Activated T-cell treated with anti-CD3 and anti-CD28 coated beads for 48 hours (primary cell): ENCODE measurements at places on chromosomes 1 and 21.
A peak's percentile ranks its signal among the peaks of the same experiment; 100 is the strongest.

DNA sequence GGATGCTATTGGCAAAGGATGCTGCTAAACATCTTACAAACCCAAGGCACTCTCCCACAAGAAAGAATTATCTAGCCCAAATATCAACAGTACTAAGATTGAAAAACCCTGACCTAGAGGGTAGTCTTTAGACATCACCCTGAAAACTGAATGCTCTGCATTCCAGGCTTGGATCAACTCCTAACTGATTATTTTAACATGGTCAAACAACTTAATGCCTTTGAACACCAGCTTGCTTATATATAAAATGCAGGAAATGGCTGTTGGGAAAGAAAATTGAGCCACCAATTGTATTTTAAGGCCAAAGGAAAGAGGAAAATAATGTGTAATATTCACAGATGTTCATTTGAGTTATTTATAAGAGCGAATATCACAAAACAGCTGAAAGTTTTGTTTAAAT is 72.2 kb upstream of the C1orf87 start:
- DNase-seq = no peak

GRCh38 chr21:36423771-36424433 is 38.7 kb downstream of the CHAF1B start:
- no peak for DNase-seq

GRCh38 chr1:11535761-11536572 is 57.0 kb downstream of the DISP3 start:
- no peak for DNase-seq

DNA sequence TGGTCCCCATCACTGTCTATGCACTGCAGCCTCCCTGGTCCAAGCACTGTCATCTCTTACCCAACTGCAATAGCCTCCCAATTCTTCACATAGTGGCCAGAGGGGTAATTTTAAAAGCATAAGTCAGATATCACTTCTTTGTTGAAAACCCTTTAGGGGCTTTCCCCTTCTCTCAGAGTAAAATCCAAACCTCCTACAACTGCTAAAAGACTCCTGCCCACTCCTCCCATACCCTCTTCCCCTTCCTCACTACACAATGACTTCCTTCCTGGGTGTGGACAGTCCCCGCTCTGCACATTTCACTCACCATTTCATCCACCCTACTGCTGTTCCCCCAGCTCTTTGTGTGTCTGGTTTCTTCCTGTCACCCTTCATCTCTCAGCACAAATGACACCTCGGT is 8.3 kb downstream of the MCOLN2 start:
- no peak for DNase-seq

DNA sequence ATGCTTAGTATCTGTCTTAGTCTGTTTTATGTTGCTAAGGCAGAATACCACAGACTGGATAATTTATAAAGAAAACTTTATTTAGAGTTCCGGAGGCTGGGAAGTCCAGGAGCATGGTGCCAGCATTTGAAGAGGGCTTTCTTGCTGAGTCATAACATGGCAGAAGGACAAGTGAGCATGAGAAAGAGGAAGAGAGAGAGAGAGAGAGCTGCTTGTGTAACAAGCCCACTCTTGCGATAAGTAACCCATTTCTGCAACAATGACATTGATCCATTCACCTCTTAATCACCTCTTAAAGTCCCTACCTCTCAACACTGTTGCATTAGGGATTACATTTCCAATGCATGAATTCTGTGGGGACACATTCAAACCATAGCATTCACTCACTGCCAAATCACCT is 11.7 kb upstream of the MYOCOS start:
- DNase-seq = no peak

GRCh38 chr1:90925928-90926869 is 95.6 kb downstream of the ZNF644 start:
- no peak for DNase-seq

- DNase-seq = no peak
Observed at GRCh38 chr21:29258626-29259338, 39.9 kb upstream of the BACH1 start.

DNA sequence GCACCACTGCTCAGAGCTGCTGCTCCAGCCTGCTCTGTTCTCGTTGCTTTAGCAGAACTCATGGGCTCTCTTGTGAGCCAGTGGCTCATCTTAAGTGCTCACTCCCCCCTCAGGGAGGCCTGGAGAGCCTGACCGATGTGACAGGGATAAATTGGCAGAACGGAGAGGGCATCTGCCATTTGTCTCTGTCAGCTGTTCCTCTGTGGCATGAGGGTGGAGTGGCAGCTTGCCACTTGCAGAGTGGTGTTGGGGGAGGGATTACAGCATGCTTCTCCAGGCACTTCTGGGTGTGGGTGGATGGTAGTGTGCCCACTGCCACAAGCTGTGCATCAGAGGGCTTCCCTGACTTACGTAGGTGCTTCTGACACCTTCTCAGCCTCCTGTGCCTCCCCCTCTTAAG is 229.5 kb downstream of the PAPPA2 start:
- DNase-seq = no peak

- DNase-seq = no peak
Observed at GRCh38 chr1:196295766-196296165, 312.5 kb downstream of the KCNT2 start.

DNA sequence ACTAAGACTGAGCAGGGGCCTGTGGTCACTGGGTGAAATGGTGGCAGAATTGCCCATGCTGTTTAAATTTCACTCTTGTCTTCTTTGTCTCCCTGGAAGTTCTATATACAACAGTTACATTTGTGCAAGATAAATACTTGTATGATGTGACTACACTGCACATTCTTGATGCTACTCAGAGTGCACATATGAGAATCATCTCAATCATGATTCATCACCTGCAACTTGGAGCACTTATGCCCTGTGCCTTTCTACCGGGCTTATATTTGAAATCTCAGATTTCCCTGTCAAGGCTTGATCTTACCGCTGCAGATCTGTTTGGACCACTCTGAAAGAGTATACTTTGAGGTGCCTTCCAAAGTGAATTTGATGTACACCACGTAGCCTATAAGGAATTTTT is 10.6 kb downstream of the PGM1 start:
- no peak for DNase-seq

DNA sequence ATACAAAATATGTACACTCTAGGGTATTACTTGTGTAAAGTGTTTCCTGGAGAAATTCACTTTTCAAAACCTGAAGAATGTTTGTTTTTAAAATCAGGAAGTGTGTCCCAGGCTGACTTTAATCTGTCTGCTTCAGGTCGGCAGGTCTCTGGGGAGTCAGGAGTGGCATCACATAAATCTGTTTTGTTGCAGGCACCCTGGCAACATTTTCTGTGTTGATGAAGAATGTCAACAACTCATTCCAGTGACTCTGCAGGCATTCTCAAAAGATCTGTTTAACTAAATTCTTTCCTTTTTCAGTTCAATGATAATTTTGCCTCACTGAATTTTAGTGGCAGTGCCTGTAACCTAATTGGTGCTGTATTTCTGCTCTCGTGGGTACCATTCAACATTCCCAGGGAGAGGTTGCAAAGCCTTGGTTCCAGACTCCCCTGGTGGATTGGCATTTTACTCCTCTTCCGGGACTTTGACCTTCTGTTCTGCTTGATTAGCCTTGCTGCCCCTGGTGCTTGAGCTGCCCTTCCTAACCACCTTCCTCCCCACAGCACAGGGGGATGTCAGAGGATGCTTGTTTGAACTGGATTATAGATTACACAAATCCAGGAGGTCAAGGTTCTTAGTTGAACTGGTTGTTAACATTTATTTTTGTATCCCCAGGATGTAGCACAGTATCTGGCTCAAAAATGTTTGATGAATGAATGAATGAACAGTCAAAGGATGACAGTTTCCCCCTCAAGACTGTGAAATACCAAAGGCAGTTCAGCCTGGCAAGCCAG is 55.4 kb upstream of the LPGAT1 start:
- no peak for DNase-seq

- no peak for DNase-seq
Observed at GRCh38 chr1:82762829-82763532, 962.2 kb downstream of the ADGRL2 start.

DNA sequence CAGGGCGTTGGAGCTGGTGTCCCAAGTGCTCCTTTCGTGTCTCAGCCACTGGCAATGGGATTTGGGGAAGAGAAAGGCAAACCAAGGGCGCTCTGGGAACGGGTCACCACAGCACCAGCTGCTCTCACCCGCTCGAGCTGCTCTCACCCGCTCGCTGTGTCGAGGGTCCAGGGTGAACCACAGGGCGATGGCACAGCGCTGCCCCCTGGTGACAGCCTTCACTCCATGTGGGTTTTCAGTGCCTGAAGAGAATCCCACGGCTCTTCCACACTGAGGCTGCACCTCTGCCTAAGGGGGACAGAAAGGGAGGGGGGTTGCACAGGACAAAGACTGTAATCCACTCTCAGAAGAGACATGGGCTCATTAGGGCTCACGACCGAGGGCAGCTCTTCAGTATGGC is 7.1 kb upstream of the CLDN19 start:
- DNase-seq = peak; percentile 13

- no peak for DNase-seq
Observed at GRCh38 chr1:117685936-117686806, 80.3 kb downstream of the TENT5C start.

GRCh38 chr1:7760245-7760644 is 10.9 kb upstream of the VAMP3 start:
- DNase-seq = no peak

- no peak for DNase-seq
Observed at GRCh38 chr1:8711151-8711550, 106.3 kb downstream of the RERE start.

DNA sequence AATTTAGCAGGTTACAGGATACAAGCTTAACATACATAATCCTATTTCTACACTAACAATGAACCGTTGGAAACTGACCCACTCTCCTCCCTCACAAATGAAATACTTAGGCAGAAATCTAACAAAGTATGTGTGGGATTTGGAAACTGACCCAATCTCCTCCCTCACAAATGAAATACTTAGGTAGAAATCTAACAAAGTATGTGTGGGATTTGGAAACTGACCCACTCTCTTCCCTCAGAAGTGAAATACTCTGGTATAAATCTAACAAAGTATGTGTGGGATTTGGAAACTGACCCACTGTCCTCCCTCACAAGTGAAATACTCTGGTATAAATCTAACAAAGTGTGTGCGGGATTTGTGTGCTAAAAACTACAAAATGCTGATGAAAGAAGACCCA is 60.3 kb downstream of the TRAF5 start:
- no peak for DNase-seq

DNA sequence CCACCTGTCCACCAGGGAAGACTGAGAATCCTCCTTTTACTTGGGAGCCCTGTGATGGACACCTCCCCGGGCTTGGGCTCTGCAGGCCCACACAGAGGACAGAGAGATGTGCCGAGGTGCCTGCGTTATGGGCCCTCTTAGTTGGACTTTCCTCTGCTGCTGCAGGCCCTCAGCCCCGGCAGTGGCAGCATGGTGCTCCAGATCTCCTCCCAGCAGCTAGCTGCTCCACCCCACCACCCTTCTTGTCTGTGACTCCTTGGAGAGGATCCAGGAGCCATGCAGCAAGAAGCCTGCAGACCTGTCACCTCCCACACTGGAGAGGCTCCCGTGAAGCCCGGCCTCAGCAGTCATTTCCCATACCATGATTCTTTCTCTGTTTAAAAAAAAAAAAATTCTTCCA is 27.4 kb downstream of the PHGDH start:
- DNase-seq = no peak

- DNase-seq = no peak
Observed at GRCh38 chr1:209405183-209405814, 178.2 kb upstream of the CAMK1G start.

- no peak for DNase-seq
Observed at GRCh38 chr1:12649971-12650421, 6.1 kb downstream of the AADACL4 start.

DNA sequence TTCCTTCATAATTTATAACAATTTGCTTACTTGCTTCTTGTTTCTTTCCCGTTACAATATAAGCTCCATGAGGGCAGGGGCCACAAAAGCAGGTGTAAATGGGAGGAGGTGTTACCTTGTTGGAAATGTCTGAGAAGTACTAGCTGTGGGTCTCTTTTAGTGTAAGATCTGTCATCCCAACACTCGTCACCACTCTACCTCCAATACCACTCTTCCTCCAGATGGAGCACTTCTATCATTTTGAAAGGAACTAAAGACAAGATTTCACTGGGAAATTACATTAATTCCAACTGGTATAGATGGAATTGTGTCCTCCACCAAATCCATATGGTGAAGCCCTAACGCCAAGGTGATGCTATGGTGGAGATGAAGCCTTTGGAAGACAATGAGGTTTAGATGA is 53.0 kb upstream of the CPLANE2 start:
- no peak for DNase-seq

- DNase-seq = no peak
Observed at GRCh38 chr1:15168479-15168878, 14.9 kb downstream of the TMEM51 start.

- DNase-seq = no peak
Observed at GRCh38 chr1:41420860-41421259, 59.6 kb downstream of the FOXO6 start.

DNA sequence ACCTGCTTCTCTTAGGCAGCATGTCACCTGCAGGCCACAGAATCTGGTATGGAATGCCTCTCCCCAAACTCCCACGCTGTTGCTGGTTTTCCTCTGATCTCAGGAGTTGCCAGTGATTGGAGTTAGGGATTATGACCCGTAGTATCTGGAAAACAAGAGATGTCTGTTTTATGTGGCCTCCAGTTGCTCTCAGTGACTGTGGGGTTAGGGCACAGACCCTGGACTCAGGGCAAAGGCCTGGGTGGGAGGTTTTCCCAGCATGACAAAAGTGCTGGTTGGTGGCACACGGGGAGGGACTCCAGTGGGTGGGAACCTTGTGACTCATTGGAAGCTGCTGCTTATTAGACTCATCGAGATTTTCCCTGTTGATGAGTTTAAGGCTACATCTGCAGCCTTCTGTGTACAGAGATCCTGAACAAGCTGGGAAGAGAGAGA is at the start of gene NR1I3:
TSS of gene NR1I3 (minus strand) at position 165 of the 435 bp plus-strand sequence. CDS start 1,638 bp downstream, outside the sequence.
- no peak for DNase-seq

DNA sequence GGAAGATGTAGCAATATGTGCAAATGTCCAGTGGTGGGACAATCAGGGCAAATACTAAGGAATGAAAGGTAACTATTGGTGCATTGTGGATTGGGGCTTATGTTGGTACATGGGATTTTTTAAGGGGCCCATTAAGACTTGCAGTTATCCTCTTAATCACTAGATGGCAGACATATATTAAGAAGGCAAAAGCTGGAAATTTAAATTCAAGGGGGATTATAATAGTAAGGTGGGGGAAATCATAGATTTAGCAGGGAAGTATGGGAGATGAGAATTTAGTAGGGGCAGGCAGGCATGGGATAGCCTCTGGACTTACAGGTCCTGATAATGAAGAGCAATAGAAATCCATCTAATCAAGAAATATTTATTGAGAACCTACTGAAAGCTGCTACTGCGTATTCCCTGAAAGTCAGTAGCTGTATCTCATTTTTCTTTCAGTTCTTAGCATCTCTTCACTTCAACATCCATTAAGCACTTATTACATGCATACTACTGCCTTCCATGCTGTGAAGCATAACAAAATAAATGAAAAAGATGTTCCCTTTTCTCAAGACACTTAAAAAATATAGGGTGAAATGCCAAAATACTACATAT is 251.8 kb downstream of the CRB1 start:
- DNase-seq = no peak

GRCh38 chr1:159089184-159089791 is 12.7 kb upstream of the AIM2 start:
- no peak for DNase-seq
